Stimulated activated CD4-positive, alpha-beta T cell treated with anti-CD3 and anti-CD28 coated beads, Interleukin-4, amount 100 ng/mL, for 24 hours (primary cell): ENCODE measurements at places on chromosomes 7 and 10.

- no peak for DNase-seq
Observed at GRCh38 chr7:158237672-158238335, 349.8 kb downstream of the PTPRN2 start.

- DNase-seq = no peak
Observed at GRCh38 chr10:76411729-76412435, 980.5 kb downstream of the LRMDA start.

DNA sequence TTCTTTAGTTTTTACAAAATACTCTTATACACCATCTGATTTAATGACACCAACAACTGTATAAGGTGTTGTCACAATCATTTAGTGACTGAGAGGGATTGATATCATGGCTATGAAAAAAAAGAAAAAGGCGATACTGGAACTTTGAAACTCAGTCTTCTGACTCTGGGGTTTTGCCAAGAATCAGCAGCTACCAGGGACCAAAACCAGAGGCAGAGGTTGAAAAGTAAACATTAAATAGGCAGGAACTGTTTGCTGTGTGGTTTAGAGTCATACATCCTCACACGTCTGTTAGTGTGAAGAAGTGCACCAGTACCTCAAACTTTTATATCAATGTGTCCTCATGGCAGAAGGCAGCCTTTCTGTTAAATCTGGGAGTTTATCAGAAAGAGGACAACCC is 19.9 kb upstream of the GGCT start:
- no peak for DNase-seq

- DNase-seq = no peak
Observed at GRCh38 chr7:152881893-152882292, 122.3 kb downstream of the ACTR3B start.

- DNase-seq = no peak
Observed at GRCh38 chr7:447523-447922, 72.1 kb downstream of the PDGFA start.

DNA sequence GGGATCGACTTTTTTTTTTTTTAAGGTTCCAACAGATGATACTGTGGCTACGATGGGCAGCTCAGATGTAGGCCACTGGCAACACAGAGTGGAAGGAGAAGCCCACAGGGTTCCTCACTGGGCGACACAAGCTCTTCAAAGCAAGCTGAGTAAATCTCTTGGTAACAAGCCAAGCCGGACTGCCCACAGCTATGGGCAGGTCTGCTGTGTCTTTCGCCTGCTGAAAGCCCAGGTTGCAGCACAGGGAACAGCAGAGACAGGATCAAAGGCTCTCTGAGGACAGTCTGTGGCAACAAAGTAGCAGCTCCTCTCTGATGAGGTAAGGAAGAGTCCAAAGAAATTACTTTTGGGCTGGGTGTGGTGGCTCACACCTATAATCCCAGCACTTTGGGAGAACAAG is 83.6 kb downstream of the KCNMA1 start:
- no peak for DNase-seq

- DNase-seq = no peak
Observed at GRCh38 chr7:147452816-147453215, 1137.8 kb upstream of the C7orf33 start.

GRCh38 chr7:112940314-112940732 is 146.3 kb downstream of the GPR85 start:
- DNase-seq = no peak

DNA sequence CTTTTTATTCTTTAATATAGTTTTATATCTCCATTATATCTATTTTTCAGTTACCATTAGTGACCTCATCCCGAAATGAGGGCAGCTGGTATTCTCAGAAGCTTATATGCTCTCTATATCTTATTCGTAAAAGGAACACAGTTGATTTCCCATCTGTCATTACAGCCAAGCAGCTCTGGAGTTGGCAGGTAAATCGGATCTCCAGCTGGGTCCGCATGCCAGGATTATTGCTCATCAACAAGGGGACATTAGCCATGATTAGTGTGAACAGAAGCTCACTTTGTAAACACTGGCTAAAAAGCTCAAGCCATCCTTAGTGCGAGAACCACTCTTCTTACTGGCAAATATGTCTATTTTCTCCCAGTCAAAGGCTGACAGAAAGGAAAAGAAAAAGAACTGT is 180.3 kb downstream of the NPSR1 start:
- DNase-seq = no peak

- DNase-seq = no peak
Observed at GRCh38 chr7:31019509-31019908, 32.6 kb upstream of the ADCYAP1R1 start.

DNA sequence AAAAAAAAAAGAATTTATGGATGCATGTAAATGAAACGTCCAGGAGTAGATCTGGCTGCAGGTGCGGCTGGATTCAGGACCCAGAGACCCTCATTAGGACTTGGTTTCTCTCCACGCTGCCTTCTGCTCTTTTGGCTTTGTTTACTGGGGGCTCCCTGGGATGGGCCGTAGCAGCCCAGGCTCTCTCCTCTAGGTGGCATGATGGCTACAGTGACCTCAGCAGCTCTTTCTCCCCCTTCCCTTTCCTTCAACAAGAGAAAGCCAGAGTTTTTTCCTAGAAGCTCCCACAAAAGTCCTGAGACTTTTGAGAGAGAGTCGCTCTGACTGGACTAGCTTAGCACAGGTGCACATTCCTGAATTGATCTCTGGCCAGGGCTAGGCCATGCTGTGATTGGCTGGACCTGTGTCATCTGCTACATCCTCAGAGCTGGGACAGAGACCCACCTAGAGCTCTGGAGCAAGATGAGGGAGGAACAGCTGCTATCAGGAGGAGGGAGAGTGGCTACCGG is 67.8 kb upstream of the PDCD4 start:
- DNase-seq = peak; percentile 20

DNA sequence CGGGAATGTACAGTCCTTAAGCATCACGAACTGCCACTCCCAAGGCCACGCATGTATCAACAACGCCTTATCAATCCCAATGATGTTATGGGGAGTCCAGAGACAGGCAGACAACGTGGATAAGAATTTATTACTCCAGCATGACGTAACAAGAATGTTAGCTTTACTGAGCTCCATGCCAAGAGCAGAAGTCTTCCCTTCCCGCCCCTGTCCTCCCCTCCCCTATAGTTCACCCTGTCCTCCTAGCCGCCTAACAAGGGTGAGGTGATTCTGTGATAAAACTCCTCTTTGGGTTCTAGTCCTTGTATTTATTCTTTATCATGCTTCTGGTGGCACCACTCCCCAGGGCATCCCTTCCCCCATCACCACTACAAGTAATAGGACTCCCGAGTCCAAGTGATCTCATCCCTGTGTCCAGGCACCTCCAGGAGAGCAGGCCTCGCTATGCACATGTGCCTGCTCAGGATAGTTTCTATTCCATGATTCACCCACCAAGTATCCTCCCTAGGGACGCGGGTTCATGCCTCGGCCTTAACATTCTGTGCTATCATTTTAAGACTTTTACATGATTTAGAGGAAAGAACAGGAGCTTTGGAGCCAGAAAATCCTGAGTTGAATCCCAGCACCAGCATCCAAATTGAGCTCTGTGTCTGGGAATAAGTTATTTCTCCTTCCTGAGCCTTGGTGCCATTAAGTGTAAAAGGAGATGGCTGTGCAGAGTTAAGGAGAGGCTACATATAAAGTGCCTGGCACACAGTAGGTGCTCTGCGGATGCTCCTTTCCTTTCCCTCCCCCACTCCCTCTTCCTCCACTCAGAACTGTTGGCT is 15.4 kb downstream of the GSDME start:
- DNase-seq = no peak

GRCh38 chr7:92833766-92834506 is 2.4 kb downstream of the CDK6 start:
- peak; percentile 88 for DNase-seq

DNA sequence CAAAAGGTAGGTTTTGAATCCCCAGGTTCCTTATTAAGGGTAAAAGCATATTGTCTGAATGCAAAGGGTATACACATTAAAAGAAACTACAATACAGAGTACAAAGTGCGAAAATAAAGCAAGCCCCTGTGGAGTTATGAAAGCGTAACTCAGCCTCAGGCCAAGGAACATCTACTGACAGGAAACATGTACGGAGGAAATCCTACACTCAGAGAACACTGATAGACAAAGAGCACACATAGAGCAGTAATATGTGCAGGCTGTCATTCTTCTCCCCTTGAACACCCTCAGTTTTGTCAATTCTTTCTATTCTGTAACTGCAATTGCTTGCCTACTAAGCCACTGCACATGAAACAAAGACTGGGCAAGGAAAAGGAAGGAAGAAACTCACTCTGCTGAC is 150.2 kb downstream of the DGKB start:
- no peak for DNase-seq

- no peak for DNase-seq
Observed at GRCh38 chr10:89669985-89670384, 24.9 kb upstream of the PANK1 start.

DNA sequence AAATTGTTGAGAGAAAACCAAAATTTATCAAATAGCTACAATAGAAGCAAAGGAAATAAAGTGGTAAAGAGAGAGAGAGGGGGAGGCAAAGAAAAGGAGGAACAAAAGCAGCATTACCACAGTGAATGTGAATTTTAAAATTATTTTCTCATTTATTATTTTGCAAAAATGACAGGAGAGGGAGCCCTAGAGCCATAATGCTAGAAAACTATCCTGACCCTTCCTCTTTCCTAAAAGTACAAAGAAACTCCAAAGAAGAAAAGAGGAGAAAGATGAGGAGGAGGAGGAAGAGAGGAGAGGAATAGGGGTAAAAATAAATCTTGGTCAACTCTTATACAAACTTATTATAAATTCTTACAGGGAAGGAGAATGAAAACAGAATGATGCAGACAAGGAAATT is 921.5 kb downstream of the NRG3 start:
- DNase-seq = no peak

DNA sequence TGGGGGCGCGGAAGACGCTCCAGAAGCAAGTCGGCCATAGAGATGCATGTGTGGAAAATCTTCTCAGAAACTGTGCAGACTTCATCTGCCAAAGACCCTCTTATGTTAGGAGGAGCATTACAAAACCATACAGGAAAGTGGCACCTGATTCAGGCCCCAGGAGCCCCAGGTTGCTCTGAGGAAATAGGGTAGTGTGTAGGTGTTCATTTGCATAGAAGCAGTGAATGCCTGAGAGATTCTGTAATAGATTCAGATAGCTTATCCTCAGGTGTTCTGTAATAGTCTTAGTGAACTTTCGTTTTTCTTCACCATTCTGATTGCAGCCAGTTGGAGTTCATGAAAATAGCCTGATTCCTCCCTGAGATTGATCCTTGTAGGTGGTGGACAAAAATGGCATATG is 106.4 kb upstream of the GJD4 start:
- no peak for DNase-seq

DNA sequence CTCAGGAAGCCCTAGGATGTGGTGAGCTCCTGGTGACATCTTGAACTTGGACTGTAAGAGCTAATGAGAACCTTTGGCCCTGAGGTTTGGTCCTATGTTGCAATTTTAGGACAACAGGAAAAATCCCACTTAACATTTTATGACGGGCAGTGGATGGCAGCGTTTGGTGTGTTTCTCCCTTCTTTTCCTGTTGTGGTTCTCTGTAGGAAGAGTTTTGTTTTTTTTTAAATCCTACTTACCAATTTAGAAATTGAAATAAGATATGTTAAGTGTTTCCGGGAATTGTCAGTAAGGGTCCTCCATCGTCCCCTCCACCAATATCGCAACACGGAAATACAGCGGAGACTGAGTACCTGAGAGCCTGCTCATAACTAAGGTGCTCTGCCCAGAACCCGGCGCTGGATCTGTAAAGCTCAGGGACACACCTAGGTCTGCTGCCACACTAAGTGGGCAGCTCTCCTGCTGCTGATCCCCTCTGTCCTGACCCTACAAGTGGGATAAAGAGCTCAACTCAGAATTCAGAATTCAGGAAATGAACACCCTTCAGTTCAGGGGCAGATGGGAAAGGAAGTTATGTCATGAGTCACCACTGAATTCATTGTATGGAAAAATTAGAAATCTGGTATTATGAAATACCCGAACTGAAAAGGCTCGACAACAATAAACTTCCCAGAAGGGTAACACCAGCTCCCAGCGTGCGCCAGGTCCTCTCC is 9.1 kb upstream of the PROSER2 start:
- DNase-seq = no peak

GRCh38 chr10:17383801-17384555 is 70.4 kb downstream of the ST8SIA6 start:
- DNase-seq = no peak

- DNase-seq = no peak
Observed at GRCh38 chr10:130963052-130963393, 348.5 kb downstream of the TCERG1L start.

DNA sequence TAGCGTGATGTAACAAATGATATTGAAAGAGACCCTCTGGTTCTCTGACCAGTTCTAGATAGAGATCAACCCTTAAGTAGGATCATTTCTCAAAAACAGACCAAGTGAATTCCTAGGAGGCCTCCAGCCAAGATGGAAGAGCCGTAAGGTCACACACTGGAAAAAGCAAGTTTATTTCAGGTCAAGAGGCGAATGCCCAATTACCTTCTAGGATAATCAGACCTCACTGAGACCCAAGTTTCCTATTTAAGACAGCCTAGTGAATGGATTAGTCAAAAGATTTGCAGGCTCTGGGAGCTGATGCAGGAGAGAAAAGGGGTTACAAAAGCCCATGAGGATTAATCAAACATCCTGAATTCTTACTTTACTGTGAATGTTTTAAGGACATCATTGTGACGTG is 486.1 kb upstream of the NRP1 start:
- DNase-seq = no peak

- DNase-seq = no peak
Observed at GRCh38 chr7:149469806-149470205, 8.9 kb upstream of the ZNF777 start.

GRCh38 chr7:4837803-4838625 is 23.8 kb downstream of the PAPOLB start:
- DNase-seq = no peak

GRCh38 chr7:26441002-26441521 is 149.4 kb downstream of the SNX10 start:
- no peak for DNase-seq
